ENCODE measurements at places on chromosomes 2 and 18. TPM values are rescaled to one million over a fixed set of nuclear protein-coding genes. Genes with fewer than 3 reads are reported as not detected.
A peak's percentile ranks its signal among the peaks of the same experiment; 100 is the strongest.

The TRIP12 gene
- 266 TPM for total RNA-seq

DNA sequence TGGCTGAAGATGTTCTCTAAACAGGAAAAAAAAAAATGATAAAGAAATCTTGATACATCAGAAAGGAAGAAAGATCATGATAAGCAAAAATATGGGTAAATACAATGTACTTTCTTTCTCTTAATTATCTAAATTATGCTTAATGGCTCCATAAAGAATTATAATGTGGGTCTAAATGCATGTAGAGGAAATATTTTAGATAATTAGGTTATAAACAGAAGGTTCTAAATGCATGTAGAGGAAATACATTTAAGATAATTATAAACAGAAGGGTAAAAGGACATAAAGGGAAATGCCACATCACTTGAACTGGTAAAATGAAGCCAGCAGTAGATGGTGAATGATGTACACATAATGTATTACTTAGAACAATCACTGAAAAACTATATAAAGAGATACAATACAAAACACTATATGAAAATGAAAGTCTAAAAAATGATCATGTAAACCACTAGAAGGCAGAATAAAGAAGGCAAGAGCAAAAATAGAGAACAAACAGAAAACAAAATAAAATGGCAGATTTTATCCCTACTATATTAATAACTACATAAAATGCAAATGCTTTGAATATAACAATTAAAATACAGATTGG, 308.4 kb upstream of the CDH2 start:
- ATAC-seq = no peak

GRCh38 chr2:206108713-206109112, 22.7 kb upstream of the INO80D start:
- no peak for ATAC-seq

GRCh38 chr2:55102056-55102812, 52.0 kb upstream of the RTN4 start:
- ATAC-seq = no peak

DNA sequence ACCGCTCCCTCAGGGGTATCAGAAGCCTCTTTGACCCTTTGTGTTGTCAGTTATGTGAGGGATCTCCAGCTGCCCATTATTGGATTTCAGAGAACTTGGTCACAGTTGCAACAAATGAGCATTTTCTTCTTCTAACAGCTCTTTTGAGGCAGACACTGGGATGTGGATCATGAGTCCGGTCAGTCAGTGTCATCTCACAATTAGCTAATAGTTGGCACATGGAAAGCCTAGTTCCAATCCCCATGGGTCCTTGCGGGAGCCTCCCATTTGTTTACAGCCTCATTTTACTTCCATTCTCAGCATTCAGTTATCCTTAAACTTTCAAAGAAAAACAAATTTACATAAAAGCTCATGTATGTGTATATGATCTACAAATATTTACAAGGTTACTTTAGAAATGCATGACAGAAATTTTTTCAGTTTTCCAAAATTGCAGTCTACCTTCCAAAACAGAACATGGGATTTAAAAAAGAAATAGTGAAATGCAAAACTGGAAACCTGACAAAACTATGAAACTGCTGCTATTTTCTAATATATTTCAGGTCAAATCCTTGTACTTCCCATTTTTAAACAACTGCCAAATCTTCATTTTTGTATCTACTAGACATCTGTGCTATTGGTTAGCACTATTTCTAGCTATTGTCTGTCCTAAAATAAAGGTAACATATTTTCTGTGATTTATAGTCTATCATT, 547.1 kb upstream of the ZEB2 start:
- ATAC-seq = peak; percentile 22

GRCh38 chr18:75246721-75247610, 36.4 kb downstream of the TSHZ1 start:
- no peak for ATAC-seq

- ATAC-seq = no peak
Measured at GRCh38 chr2:111896576-111896975, 1.8 kb upstream of the MERTK start.

DNA sequence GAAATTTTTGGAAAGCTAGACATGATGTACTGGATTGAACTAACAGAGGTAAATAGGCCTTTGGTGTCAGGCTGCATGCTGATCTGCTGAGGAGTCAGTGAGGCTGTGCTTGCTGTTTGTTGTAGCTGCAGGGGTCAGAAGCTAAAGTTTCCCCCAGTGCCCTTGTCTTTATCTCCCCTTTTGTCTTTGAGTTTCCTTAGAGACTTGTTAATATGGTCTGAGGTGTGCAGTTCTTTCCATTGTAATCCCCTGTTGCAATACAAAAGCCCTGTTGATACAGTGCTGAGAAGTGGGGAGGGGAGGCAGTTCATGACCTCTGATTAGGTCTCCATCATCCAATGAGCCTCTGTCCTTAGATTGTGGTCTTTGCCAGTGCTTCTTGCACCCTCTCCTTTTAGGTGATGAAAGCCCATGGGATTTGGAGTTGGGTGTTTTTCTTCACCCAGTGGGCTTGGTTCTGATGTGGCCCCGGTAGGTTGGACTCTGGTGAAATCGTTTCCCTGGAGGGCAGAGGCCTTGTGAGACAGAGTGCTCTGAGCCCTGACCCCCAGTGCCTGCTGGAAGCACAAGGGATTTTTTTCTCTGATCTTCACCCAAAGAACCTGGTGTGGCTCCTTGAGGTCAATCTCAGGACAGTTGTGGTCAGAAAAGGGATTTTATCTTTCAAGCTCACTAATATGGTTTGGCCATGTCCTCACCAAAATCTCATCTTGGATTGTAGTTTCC, 163.1 kb downstream of the TMEM18 start:
- no peak for ATAC-seq
